ENCODE measurements at places on chromosomes 1 and 21. TPM values are rescaled to one million over a fixed set of nuclear protein-coding genes. Genes with fewer than 3 reads are reported as not detected.

DNA sequence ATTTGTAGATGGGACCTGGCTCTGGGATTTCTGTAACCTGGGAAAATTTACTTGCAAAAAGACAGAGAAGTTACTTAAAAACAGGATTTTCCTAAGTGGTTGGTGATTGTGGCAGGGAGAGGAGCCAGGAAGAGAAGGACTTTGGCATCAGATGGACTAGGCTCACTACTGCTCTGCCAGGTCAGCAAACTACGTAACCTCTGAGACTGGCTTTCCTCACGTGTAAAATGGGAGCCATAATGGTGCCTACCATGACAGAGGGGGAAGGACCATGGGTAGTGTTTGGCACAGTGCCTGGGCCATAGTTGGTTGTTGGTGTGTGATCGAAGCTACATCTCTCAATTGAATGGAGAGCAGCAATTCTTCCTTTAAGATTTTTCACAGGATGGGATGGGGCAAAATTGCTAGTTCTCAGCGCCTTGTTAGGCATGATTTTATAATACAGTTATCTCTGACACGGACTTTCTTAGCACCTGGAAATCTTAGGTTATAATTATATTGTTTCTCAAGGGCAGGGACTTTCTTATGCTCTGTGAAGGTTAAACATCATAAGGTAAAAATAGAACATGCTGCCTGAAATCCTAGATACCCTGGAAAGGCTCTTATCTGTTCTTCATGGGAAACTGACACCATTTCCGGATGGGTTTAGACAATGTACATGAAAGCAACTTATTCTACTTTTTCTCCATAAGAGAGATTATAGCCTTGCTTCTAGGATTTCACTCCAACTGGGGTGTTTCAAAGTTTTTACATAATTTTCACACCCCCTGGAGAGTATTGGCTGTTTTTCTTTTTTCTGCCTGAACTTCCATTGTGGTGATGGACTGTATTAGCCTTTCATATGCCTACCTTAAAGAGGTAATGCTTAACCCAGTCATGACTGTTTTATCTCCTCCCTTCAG lies 10.9 kb downstream of the ROR1 start:
- H3K36me3 ChIP-seq = no peaks in the 10 kb centered on the region
- H3K4me1 ChIP-seq = no peaks in the 10 kb centered on the region
- no peak overlapping the region for H3K4me3 ChIP-seq
- no peak for DNase-seq

Gene SLC2A1
- total RNA-seq = 78.6 TPM

Gene C1orf94
- not detected for total RNA-seq

DNA sequence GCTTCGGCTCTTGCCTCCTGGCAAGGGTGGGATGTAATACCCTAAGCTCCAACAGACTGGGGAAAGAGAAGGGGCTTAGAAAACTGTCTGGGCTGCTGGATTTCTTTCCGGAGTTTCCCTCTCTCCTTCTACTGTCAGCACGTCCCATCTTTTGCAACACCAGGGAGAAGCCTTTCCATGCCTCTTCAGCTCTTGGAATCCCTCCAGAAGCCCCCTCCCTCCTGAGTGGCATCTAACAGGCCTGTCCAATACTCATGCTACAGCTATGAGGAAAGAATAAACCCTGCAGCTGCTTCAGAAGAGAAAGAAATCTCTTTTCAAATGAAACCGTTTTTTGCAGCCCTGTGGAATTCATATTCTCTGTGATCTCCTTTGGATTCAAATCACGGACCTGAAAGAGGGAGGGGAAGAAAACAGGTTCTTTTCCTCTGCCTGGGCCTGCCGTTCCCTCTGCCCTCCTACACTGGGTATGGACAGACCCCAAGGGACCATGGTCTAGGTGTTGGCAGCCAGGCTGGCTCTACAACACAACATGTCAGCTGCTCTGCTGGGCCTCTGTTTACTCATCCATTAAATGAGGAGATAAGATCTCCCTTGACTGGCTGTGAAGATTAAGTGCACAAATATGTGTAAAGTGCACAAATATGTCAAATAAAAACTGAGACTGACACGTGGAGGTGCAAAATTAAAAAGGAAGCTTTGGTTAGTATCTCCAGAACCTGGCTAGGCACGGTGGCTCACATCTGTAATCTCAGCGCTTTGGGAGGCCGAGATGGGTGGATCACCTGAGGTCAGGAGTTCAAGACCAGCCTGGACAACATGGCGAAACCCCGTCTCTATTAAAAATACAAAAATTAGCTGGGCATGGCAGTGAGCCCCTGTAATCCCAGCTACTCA lies 6.0 kb upstream of the CAPN2 start:
- no peak for DNase-seq
- H3K4me1 ChIP-seq = peaks cover 40% of the 10 kb centered on the region
- H3K4me3 ChIP-seq = no peak overlapping the region
- no peaks in the 10 kb centered on the region for H3K27me3 ChIP-seq
- no peaks in the 10 kb centered on the region for H3K36me3 ChIP-seq

DNA sequence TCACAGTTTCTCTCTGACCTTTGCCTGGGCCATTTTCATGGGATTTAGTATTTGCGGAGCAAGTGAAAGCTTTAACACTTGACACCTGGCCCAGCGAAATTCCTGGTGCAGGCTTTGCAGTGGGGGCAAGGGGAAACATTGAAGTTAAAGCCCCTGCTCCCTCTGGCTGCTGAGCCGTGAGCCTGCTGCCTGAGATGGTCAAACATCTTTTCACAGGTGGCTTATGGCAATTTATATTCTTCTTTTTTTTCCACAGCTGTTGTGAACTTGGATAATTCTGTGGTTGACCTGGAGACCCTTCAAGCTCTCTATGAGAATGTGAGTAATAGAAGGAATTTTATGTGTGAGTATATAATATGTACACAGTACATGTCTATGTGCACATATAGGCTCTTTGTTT lies 202.9 kb downstream of the FMN2 start:
- H3K36me3 ChIP-seq = no peaks in the 10 kb centered on the region
- peaks cover 5% of the 10 kb centered on the region for H3K4me1 ChIP-seq
- no peak overlapping the region for H3K4me3 ChIP-seq
- H3K27ac ChIP-seq = no peak overlapping the region

DNA sequence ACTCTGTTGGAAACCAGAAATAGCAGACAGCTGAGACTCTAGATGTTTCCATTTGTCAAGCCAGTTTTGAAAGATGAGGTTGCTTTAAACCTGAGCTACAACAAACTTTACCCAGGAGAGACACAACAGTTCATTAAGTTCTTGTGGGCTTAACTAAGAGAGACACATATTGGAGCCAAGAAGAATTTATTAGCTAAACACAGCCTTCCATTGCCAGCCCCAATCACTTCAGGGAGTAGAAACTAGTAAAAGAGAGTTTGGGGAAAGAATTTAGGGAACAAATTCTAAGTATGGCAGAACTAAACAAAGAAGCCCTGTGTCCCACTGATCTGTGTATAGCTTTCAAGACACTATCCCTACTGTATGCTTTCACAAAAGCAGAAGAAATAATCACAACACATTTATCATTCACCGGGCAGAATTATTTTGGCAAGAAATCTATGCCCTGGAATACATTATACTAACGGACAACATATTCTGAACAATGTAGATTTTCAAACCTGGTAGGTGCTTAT lies 87.3 kb upstream of the KAZN start:
- H3K27ac ChIP-seq = no peak overlapping the region
- no peaks in the 10 kb centered on the region for H3K27me3 ChIP-seq
- no peak overlapping the region for H3K4me3 ChIP-seq
- H3K4me1 ChIP-seq = no peaks in the 10 kb centered on the region

Gene ZSWIM5
- 30.1 TPM for total RNA-seq

Gene INKA2
- total RNA-seq = 0.98 TPM

Gene DNASE2B
- total RNA-seq = not detected

Measured in adrenal gland (tissue), 19 donors.